Stimulated activated CD8-positive, alpha-beta memory T cell treated with anti-CD3 and anti-CD28 coated beads, Interleukin-2, amount 100 ng/mL, for 1 hour (primary cell): ENCODE measurements at places on chromosomes 7 and 10.

DNA sequence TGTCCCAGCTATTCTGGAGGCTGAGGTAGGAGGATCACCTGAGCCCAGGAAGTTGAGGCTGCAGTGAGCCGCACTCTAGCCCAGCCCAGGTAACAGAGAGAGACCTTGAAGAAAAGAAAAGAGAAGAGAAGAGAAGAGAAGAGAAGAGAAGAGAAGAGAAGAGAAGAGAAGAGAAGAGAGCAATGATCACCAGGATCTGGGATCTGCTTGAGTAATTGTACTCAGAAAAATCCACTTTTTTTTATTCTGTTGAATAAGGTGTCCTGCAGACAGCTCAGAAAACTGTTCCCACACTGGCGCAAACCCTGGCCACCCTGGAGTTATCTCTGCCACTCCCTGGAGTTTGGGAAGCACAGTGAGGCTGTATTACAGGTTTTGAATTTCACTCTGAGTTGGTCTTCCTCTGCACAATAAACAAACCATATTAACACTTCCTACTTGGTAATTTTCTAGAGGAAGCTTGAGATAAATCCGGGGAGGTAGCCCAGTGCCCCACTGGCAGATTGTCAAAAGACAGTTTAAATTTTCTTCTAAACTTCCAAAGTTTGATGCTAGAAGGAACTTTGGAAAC, 9.6 kb upstream of the OAT start:
- DNase-seq, result no peak

- DNase-seq, result no peak
Observed at GRCh38 chr10:61758433-61758832, 95.7 kb downstream of the CABCOCO1 start.

- DNase-seq, result no peak
Observed at GRCh38 chr10:63197344-63198092, 64.4 kb downstream of the NRBF2 start.

DNA sequence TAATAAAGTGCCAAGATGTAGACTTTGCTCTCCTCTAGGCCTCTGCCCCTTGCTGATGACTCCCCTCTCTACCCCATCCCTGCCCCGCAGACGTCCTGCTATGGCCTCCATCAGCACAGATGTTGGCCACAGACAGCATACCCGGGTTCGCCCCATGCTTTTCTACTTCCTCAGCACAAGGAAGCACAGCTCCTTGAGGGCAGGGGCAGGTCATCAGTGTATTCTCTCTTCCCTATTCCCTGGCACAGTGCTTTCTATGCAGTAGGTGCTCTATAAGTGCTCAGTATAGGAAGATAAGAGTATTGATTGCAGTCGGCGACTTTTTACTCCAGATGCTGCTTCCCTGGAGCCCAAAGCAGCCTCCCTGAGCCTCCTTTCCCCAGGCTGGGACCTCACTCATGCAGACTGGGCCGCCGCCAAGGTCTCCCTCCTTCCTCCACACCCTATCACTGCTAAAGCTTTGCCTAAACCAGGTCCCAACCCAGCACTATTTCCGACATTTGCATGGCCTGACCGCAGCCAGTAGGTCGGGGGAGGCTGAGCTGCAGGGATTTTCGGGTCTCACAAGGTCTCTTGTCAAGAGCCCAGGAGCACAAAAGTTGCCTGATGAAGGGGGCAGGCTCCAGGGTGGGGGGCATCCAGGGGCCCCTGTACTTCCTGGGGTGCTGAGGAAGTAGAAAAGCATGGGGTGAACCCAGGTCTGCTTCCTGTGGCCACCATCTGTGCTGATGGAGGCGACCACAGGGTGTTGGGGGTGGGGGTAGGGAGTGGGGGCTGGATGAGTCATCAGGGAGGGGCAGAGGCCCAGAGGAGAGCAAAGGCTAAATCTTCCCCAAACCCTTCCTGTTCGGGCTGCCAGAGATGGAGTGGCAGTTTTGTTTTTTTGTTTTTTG, 8.0 kb downstream of the CALHM3 start:
- peak; percentile 60 for DNase-seq

DNA sequence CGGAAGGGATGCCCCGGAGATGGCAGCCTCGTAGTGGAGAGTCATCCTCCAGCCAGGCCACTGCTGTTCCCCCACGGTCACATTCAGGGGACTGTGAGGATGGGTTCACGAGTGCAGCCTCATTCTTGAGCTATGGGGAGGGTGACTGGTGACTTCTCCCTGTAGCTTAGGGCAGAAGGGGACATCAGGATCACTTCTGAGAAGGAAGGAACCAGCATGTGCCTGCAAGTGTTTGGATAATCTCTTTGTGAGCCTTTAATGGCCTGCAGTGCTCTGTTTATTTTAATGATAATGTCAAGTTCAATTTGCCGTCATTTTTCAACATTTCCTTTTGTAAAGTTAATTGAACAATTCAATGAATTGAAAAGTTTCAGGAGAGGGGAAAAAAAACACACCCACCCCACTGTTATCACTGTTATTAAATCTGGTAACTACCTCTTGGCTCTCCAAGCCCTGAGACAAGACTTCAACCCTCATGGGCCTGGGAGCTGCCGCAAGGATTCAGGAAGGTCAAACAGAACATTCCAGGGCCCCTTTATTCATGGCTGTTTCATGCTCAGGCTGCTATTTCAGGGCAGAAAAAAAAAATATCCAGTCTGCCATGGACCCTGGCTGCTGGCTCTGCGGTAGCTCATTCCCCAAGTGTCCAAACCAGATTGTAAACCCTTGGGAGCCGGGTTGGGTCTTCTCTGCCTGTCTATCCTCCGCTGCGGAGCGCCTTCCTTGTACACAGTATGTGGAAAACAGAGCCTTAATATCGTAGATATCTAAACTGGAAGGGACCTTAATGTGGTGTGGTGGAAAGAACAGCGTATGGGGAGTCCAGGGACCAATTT, 100.4 kb downstream of the CDH23 start:
- DNase-seq, result no peak

DNA sequence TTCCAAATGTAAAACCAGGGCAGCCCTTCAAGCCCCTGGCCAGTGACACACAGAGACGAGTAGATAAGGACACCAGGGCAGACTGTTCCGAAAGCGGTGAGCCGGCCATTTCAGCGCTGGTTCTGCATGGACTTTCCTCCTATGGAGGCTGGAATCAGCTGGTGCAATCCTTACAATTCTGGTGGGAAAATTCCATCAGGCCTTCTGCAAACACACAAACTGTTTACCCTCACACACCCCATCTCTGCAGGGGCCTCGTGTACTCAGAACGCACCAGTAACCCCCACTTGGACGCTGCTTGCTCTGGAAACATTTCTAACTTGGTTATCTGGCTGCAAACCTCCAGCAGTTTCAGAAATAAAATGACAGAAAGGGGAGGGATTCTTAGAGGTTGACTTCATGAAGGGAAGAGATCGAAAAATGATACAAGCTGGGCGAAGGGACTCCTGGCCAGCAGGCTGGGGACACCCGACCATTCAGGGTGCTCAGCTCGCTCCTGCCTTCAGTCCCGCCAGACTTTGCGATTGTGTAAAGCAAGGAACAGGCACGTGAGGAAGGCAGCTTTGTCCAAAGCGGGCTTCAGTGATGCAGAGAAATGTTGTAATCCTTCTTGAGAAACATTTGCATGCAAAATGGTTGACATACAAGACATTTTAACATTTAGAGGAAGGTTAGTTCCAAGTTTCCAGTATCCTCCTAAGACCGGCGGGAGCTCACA, 19.7 kb upstream of the SHH start:
- DNase-seq, result no peak

DNA sequence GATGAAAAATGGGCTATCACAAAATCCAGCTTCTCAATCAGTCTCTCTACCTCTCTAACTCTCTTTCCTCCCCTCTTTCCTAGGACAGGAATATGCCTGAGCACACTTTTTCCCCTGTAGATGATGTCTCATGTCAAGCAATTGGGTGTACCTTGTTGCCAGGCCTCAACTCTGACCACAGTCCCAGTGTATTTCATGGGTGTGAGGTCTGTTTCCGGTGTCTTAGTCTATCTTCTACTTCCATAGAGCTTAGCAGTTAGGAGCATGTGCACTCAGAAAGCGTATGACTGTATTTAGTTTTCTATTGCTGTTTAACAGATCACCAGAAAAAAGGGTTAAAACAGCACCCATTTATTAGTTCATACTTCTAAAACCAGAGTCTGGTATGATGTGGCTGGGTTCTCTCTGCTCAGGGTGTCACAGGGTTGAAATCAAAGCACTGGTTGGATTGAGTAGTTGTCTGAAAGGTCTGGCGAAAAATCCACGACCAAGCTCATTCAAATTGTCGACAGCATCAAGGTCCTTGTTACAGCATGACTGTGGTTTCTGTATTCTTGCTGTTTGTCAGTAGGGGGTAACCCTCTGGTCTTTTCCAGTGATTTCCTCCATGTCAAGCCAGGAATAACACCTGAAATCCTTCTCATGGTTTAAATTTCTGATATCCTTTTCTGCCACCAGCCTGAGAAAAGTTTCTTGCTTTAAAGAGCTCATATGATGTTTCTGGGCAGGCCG, 130.0 kb downstream of the THSD7A start:
- DNase-seq, result no peak

- DNase-seq, result no peak
Observed at GRCh38 chr7:494906-495305, 24.7 kb downstream of the PDGFA start.
